ENCODE measurements at places on chromosomes 5 and 9.

DNA sequence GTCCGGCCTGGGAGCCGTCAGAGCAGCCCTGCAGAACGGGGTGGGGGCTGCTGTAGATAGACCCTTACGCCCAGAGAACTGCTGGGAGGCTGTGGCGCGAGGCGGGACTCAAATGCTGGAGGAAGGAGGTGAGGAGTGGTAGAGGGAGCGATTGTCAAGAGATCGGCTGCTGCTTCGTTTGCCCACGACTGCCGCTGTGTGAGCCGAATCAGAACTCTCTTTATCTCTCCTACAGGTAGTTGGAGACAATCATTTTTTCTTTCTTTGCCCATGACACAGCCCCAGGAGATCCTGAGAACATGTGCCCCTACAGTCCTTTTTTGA lies 456 bp downstream of the ZNF79 start:
- DNase-seq = no peak

DNA sequence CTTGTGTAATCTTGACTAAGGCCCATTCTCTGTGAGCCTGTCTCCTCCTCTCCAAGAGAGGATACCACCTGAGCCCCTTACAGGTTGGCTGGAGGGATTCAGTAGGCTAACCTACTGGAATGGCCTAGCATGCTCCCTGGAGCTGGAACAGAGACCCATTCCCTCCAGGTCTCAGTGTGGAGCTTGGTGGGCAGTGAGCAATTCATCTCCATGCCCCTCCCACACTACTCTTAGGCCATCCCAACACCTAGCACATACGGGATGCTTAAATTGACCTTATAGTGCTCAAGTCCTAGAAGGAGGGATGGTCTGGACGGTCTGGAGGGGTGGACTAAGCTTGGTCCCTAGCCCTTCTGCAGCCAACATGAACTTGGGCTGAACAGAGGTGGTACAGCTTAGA lies 75.6 kb downstream of the CRB2 start:
- DNase-seq = no peak

DNA sequence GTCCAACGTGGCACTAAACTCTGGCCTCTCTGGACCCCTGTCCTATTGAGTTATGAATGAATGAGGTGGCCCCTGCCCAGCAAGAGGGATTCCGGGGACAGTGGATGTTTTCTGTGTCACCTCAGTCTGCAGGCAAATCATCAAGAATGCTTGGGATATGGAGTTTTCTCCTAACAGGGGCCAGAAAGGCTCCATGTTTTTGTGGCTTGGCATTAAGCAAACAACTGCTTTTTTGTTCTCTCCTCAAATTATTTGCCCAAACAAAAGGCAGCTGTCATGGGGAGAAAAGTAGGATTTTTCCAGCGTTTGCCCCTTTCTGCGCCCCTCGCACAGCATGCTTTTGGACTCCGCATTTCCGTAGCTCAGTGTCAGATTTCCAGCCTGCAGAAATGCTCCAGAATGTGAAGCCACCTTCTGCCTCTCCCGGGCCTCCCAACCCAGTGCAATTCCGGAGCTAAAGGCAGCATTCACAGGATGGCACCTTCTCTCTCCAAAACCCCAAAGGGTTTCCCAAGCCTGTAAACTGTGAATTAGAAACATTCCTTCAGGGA lies 553.3 kb downstream of the CCDC171 start:
- DNase-seq = no peak

GRCh38 chr5:179732918-179733771 lies 523 bp downstream of the MAML1 start:
- DNase-seq = no peak

DNA sequence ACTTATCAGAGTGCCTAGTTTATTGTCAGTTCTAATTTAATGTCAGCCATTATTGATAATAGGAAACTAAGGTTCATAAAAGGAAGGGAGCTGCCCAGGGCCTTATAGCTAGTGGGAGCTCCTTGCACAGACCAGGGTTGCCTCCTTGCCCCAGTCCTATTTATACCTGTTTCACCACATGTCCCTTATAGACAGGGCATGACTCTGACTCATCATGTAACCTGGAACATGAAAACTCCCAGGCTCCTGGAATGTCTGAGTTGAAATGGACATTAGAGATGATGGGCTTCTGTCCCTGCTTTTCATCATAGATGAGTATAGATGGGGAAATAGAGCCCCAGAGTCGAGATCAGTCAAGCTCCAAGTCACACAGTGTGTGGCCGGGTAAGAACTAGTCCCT lies 21.1 kb downstream of the FAT2 start:
- no peak for DNase-seq

DNA sequence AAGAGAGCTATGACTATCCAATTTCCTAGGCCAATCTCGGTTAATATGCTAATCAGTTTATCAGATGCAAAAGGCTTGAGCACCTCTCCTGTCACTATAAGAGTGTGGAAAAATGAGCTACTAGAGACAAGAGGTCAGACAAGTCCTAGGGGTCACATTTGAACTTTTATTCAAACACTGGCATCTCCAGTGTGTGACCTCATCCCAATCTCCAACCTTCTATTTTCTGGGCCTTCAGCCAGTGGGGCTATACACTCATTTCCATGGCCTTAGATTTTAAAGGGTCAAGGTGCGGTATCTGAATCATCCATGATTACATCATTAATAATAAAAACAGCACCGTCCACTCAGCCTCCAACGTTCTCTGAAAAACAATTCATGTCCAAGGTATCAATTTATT lies 139.6 kb upstream of the LRRTM2 start:
- no peak for DNase-seq

DNA sequence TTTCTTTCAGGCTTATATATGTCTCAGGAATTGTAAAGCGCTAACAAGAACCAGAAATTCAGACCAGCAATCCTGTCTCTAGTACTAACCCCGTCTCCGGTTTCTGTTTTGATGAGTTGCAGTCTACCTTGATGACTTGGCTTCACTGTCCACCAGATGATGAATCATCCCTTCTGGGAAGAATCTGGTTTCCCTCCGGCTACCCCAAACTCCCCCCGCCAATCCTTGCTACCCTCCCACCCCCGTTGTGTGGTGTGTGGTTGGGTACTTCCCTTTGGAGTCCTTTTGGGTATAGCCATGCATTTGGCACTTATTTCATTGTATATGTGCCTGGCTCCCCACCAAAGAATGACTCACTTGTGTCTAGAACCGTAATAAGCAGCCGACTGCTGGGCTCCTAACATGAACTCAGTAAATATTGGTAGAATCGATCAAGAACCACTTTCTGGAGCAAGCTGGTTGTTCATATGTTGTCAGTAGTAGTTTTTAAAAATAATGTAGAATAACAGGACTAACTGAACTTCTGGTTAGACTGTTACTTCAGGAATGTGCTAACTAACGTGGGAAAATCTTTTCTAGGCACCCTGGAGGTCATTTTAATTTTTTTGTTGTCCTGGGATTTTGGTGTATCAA lies 8.3 kb upstream of the TGFBI start:
- peak; percentile 93 for DNase-seq

DNA sequence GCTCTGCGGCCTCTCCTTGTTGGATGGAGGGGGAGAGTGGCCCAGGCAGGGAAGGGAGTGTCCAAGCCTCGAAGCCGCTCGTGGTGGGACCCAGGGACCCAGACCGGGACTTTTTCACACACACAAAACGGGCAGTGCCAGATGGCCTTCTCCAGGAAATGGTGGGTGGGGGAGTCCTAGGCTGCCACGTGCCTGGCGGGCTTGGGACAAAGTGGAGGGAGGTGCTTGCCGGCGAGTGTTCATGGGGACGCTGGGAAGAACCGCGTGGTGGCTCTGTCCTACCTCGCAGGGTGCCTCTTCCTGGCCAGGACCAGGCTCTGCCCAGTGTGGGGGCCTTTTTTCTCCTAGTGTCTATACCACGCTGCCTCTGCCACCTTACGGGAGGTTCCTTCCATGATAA lies 155.0 kb upstream of the COL5A1 start:
- DNase-seq = no peak

DNA sequence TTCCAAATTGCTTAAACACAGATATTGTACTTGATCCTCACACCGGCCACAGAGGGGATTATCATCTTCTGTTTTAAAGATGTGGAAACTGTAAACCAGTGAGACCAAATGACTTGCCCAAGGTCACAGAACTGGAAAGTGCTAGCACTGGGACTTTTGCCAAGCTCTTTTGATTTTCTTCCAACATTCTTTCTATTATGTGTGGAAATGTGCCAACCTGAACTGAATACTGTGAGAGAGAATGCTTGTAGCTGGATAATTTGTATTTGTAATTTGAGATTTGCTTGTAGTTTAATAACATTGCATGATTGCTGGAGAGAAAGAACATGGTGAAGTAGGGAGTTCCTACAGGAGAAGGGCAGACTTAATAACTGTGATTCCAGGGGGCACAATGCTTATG lies 977.9 kb upstream of the NUDT12 start:
- peak; percentile 5 for DNase-seq

GRCh38 chr5:134124289-134125038 lies 10.0 kb downstream of the TCF7 start:
- no peak for DNase-seq

GRCh38 chr9:136991993-136992818 lies at the start of gene PAXX:
Gene PAXX, plus strand, starts transcription at chr9:136992422. Its CDS starts 22 bp downstream, at chr9:136992444.
- DNase-seq = peak; percentile 63

DNA sequence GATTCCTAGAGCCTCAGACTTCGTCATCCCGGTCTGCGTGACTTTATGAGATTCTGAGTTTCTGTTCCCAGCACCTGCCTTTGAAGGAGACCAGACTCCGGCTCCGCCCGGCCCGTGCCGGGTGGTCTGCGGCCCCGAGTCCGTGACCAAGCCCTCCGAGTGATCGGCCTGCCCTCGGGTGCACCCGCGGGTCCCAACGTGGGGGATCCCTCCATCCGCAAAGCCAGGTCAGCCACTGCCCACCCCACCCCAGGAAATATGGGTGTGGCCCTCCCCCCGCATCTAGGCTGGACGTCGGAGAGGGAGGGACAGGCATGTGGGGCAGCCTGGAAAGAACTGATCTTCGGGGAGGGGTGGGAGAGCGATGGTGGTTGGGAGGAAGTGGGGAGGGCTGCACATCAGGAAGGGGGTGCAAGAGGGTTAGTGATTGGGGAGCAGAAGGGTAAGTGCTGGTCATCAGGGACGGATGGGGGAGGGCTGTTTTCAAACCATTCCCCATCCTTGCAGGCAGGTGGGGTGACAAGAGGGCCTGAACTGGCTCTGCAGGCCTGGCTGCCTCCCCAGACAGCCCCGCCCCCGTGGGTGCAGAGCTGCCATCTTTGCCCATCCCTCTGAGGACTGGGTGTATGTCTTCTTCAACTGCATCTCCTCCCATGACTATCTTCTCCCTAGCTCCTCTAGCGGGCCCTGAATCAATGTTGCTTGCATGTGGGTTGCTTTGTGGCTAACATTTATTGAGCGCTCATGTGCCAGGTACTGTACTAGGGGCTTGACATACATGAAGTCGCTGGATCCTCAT lies 747 bp downstream of the LRSAM1 start:
- DNase-seq = no peak

DNA sequence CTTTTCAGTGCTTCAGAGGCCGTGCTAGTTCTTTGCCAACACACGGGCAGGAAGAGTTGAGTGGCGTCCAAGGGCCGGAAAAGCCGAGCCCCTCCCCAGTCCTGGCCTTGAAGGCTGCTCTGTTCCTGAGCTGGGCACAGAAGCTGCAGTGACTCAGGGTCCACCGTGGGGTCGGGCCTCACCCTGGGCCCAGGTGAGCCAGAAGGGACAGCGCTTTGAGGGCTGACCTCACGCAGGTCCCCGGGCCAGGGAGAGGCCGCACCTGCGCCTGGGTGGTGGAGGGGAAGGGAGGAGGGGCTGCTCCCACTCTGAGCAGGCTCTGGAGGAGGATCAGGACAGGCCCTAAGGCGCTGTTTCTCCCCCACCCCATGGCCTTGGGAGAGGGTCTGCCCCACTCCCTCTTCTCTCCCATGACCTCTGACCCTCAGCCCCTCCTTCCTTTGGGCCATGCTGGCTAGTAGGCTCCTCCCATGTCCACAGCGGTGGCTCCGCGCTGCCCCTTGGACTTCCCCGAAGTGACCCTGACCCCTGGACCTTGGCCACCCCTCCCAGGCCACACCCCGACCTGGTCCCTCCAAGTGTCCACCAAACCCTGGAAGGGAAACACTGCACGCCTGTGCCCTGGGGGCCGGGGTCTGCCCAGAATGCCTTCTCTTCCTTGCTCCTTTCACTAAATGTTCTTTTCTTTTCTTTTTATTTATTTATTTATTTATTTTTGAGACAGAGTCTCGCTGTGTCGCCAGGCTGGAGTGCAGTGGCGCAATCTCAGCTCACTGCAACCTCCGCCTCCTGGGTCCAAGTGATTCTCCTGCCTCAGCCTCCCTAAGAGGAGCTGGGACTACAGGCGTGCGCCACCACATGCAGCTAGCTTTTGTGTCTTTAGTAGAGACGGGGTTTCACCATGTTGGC lies 19.7 kb upstream of the SLC6A19 start:
- DNase-seq = no peak

- no peak for DNase-seq
Observed at GRCh38 chr5:175837171-175837699, 34.1 kb upstream of the CPLX2 start.

- no peak for DNase-seq
Observed at GRCh38 chr9:3847377-3847776, 321.6 kb upstream of the RFX3 start.

- no peak for DNase-seq
Observed at GRCh38 chr9:87337335-87338087, 160.2 kb upstream of the DAPK1 start.

DNA sequence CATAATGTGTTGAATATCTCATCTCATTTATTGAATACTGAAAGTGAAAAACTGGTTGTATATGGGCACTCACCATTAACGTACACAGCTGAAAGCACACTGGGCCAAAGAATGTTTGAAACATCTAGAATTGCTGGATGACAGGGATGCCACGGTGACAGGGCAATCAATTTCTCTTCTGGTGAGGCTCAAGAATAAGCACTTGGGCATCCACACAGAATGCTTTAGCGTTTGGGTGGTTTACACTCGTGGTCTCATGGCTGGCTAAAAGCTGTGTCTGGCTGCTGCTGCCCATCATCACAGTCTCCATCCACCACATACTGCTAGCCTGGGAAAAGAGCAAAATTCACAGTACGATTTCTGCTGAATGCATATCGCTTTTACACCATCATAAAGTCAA lies 30.7 kb upstream of the IL31RA start:
- no peak for DNase-seq

GRCh38 chr9:6197330-6197729 lies 18.3 kb upstream of the IL33 start:
- no peak for DNase-seq

- no peak for DNase-seq
Observed at GRCh38 chr9:4769321-4770080, 23.2 kb upstream of the RCL1 start.

DNA sequence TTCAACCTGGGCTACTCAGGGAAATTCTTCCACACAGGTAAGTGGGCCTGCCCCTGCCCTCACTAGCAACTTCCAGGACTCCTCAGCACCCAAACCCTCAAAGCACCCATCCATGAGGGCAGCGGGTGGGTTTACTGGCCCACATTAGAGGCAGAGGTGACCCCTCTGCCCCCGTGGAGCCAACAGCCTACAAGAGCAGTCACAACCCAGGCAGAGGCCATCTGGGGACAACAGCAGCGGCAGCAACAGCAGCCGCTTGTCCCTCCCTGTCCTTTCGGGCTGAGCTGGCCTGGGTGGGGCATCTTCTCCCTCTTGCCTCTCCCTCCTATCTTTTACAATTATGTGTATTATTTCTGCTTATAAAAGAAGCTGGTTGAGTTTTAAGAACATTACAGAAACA lies 25.1 kb downstream of the NDST1 start:
- DNase-seq = no peak

- no peak for DNase-seq
Observed at GRCh38 chr5:101942321-101942882, 353.7 kb downstream of the SLCO4C1 start.

Data from AG09319 (cell line).